DND-41 (cell line): ENCODE measurements at places on chromosomes 12 and 14.

DNA sequence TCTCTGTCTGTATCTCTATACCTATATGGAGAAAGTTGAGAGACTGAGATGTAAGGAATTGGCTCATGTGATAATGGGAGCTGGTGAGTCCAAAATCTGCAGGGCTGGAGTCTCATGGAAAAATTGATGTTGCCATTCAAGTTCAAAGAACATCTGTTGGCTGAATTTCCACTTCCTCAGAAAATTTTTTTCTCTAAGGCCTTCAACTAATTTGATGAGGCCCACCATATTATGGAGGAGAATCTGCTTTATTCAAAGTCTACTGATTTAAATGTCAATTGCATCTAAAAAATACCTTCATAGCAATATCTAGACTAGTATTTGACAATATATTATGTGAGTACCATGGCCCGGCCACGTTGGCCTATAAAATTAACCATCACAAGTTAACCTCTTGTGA lies 261.4 kb downstream of the VRK1 start:
- no peak overlapping the region for H3K27ac ChIP-seq
- H3K4me3 ChIP-seq: no peak overlapping the region
- H3K36me3 ChIP-seq: no peaks in the 10 kb centered on the region
- no peaks in the 10 kb centered on the region for H3K27me3 ChIP-seq
- DNase-seq: no peak
- H3K4me1 ChIP-seq: no peaks in the 10 kb centered on the region

DNA sequence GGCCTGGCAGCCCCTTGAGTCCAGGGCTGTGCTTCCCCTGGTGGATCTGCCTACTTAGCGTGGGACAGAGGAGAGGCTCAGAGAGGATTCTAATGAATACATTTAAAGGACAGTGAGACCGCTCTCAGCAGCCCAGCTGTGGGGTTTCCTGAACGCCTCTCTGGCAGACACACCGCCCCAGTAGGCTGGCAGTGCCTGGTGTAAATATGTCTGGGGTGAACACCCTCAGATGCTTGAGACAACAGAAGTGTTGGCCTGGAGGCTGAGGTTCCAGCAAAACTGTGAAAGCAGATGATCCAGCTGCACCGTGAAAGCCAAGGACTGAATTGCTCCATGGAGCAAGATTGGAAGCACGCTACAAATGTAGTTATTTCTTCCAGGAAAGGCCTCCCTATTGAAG lies 55.1 kb downstream of the LRRC74A start:
- H3K36me3 ChIP-seq: no peaks in the 10 kb centered on the region
- H3K27ac ChIP-seq: no peak overlapping the region
- no peak for DNase-seq

DNA sequence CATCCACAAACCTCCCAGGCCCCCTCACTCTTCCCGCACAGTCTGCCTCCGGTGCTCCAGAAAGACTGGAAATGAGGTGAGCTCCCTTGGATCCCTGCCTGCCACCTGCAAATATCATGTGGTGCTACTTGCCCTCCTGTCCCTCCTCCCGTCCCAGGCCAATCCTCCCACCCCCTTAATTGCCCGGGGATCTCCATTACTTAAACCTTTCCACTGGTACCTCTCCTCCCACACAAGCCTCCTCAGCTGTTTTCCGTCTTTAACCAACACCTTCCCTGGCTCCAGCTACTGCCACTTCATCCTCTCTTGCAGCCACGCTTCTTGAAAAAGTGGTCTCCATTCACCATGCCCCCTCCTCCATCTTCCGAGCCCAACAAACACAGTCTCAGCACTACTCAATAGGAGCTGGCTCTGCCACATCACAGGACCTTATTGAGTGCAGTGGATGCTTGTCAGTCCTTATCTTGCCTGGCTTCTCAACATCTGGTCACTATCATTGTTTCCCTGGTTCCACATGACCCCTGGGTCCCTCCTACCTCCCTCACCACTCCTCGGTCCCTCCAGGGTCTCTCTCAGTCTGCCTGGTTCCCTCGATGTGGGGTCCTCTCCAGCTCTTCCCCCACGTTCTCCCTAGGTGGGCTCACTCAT lies 11.5 kb downstream of the FAIM2 start:
- no peak for DNase-seq
- H3K27me3 ChIP-seq: peaks cover 2% of the 10 kb centered on the region
- H3K4me1 ChIP-seq: no peaks in the 10 kb centered on the region
- H3K4me3 ChIP-seq: no peak overlapping the region
- no peak overlapping the region for H3K27ac ChIP-seq

DNA sequence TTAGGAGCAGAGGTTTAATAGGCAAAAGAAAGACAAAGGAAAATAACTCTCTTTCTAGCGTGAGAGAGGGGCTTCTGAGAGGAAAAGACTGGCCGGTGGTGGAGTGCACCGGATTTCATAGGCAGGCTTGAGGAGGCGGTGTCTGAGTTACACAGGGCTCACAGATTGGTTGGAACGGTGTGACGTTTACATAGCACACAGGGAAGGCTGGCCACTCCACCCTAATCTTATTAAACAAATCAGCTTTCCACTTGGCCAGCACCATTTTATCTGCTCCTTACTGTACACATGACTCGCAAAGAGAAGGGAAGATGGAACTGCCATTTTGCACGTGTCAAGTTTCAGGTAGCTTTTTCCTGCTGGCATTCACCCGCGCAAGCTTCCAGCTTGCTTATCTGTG lies 587.7 kb downstream of the RPL10L start:
- no peaks in the 10 kb centered on the region for H3K36me3 ChIP-seq
- no peaks in the 10 kb centered on the region for H3K4me1 ChIP-seq
- H3K4me3 ChIP-seq: no peak overlapping the region
- no peaks in the 10 kb centered on the region for H3K27me3 ChIP-seq

DNA sequence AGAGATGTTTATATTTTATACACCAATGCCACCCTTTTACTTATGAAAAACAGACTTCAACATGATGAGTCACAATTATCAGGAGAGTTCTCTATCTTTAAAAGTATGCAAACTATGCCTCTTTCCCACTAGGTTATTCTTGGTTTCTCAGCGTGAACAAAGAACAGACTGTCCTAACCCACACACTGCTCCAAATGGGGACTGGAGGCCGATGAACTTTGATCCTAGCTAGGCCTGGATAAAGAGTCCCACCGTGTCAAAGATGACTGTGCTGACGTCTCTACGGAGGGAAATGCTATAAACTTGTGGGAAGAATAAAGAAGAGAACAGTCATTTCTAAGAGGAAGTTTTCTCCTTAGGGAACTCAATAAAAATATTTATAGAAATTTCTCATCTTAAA lies 160.1 kb downstream of the EPS8 start:
- H3K36me3 ChIP-seq: no peaks in the 10 kb centered on the region
- no peaks in the 10 kb centered on the region for H3K4me1 ChIP-seq
- peaks cover 4% of the 10 kb centered on the region for H3K27me3 ChIP-seq
- no peak overlapping the region for H3K4me3 ChIP-seq
- H3K27ac ChIP-seq: no peak overlapping the region
- no peak for DNase-seq

DNA sequence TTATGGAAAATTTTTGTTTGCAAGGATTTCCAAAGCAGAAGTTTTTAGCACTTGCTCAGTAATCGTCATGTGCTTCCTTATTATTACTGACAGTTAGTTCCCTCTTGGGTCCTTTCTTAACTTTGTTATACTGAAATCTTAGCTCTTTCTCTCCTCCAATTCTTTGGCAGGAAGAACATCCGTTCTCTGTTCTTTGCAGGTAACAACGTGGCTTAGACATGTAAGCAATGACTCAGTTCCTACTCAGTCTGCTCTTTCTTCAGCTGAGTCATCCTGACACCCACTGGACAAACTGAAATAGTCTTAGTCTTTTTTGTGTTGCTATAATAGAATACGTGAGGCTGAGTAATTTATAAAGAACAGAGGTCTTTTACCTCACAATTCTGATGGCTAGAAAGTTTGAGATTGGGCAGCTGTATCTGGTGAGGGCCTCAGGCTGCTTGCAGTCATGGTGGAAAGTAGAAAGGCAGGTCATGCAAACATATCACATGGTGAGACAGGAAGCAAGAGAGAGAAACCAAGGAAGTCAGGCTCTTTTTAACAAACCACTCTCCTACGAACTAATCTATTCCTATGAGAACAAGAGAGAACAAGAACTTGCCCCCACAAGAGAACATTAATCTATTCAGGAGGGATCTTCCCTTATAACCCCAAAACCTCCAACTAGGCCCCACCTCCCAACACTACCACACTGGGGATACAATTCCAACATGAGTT lies 49.2 kb downstream of the TESPA1 start:
- H3K36me3 ChIP-seq: no peaks in the 10 kb centered on the region
- DNase-seq: no peak
- no peak overlapping the region for H3K27ac ChIP-seq
- peaks cover 22% of the 10 kb centered on the region for H3K4me1 ChIP-seq
